ENCODE measurements at places on chromosomes 4 and X.

DNA sequence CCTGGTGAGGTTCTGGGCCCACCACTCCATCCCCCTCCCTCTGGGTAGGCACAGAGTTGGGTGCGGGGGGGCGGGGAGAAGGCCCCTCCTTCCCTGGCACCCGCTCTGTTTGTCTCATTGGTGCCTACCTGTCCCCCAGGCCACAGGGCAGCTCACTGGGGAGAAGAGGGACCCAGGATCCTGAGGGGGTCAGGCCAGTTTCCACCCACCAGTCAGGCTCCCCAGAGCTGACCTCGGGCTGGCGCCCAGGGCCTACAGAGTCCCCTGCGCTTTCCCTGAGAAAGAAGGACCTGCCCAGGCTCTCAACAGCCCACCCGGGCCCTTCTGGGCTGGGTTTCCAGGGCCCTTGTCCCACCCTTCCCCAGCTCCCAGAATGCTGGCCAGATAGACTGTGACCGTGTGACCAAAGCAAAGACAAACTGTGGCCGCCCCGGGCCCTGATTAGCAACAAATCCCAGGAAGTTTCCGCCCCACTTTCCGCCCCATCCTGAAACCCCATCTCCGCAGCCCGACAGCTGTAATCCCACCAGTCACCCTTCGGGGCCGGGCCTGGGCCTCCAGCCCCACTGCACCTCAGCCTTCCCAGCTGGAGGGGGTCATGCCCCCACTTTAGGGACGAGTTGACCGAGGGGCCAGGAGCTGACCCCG is 33.8 kb upstream of the FGFR3 start:
- no peak for DNase-seq

DNA sequence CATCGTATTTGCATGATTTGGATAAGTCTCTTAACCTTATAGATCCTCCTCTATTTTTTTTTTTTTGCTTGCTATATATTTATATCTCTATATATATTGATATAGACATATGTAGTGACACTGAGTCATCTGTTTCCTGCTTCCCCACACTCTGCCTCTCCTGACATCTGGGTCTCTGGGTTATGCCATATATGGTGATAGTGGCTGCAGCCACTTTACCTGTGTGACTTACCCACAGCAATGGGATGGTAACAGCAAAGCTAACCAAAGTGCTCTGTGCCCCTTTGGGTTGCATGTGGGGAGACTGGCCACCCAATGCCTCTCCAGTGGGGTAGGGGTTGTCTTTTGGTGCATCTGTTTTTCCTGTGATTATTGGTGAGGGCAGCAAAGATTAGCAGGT is 14.5 kb downstream of the CMC4 start:
- DNase-seq, result no peak

GRCh38 chr4:67918428-67918827 is 34.6 kb upstream of the TMPRSS11D start:
- no peak for DNase-seq

- no peak for DNase-seq
These were observed 114.6 kb downstream of the UBE2K start for GRCh38 chr4:39812500-39812899.

DNA sequence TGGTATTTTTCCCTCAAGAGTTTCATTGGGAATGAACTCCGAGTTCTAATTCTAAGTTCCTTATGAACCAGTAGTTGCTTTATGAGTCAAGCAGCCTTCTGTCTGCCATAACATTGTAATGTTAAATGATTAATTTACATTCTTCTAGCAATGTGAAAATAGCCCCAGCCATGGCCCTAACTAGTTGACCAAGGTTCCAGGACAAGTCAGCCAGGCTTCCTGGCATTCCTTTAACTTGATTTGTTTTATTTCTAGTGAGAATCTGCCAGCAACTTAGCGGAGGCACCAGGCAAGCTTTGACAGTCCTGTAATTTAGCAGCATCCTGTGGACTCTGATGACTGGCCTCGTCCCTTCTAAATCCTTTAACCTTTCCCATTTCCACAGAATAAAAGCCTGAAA is 69.0 kb downstream of the GLRA2 start:
- no peak for DNase-seq

- no peak for DNase-seq
These were observed 84.3 kb downstream of the NBDY start for GRCh38 chrX:56813318-56813837.

GRCh38 chr4:180081072-180081471 is 2162.1 kb upstream of the TENM3 start:
- DNase-seq, result no peak

GRCh38 chrX:128699716-128700285 is 647.6 kb upstream of the ACTRT1 start:
- DNase-seq, result no peak

DNA sequence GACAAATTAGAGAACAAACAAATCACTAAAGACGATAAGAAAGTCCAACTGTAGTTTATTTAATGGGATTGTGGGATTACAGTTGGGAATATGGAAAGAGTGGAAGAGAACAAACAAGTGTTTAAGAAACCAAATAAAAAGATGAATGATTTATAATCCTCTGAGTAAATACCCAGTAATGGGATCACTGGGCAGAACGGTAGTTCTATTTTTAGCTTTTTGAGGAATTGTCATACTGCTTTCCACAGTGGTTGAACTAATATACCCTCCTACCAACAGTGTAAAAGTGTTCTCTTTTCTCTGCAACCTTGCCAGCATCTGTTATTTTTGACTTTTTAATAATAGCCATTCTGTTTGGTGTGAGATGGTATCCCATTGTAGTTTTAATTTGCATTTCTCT is 15.0 kb downstream of the C4orf51 start:
- DNase-seq, result no peak

Data from Right ventricle myocardium superior (tissue), 1 donor.